Pericardium fibroblast (primary cell): ENCODE measurements at places on chromosomes 2 and 18. TPM values are rescaled to one million over a fixed set of nuclear protein-coding genes. Genes with fewer than 3 reads are reported as not detected.

The CCDC85A gene
- 0.43 and 1.2 TPM in 2 replicates for total RNA-seq

The DHX57 gene
- total RNA-seq: 10.7 and 14.6 TPM in 2 replicates

The RAPH1 gene
- 19.4 and 42.2 TPM in 2 replicates for total RNA-seq

The ACVR1C gene
- 0.09 TPM in 1 of 2 replicates, not detected in the other for total RNA-seq

The SERPINB4 gene
- total RNA-seq: not detected in 2 replicates
